ENCODE measurements at places on chromosomes 16 and 17.

DNA sequence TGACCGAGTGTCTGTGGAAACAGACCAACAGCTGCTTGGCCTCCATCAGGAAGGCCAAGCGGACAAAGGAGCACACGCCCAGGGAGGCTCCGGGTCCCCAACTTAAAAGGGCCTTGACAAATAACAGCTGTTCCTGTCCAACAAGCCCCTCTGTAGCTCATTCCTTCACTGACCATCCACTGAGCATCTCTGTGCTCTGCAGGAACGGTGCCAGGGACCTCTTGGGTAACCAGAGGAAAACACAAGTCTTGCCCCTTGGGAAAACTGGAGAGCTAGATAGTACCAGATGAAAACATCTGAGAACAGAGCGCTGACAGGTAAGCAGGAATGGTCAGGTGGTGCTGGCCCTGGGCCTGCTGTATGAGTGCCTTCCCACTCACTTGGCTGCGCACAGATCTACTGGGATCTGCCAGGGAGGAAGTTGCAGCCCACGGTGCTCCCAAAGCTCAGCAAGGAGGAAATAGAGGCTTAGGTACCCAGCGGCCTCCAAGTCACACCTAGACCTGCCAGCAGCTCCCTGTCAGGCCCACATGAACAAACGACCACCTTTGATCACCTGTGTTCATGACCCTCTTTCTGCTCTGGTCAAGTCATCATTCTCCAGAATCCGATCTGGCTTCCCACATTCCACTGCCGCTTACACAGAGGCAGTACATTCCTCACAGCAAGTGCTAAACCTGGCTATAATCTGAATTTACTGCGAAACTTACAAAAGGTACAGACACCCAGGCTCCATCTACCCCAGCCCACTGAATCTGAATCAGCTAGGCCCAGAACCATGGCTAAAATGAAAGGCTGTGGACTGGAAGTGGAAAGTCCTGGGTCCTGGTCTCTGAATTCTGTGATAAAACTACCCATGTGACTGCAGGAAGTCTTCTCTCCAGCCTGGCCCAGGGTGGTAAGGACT is 12.5 kb downstream of the DCAKD start:
- no peak for DNase-seq

GRCh38 chr17:26809033-26809432 is 484.9 kb upstream of the WSB1 start:
- no peak for DNase-seq

DNA sequence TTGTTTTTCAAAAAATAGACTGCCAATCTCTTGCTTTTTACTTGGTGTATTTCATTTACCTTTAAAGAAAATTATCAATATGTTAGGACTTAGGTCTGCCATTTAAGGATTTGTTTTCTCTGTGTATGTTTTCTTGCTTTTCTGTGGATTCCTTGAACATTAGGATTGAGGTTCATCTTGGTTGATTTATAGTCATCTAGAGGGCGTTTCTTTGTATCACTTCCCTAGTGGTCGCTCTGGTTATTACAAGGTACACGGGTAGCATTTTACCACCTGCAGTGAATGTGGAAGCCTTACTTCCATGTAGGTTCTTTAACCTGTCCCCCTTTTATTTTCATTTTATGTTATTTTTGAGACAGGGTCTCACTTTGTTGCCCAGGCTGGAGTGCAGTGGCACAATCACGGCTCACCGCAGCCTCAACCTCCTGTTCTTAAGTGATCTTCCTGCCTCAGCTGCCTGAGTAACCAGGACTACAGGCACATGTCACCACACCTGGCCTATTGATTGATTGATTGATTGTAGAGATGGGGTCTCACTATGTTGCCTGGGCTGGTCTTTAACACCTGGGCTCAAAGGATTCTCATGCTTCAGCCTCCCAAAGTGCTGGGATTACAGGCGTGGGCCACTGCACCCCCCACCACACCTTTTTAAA is 35.2 kb upstream of the CBX4 start:
- no peak for DNase-seq

DNA sequence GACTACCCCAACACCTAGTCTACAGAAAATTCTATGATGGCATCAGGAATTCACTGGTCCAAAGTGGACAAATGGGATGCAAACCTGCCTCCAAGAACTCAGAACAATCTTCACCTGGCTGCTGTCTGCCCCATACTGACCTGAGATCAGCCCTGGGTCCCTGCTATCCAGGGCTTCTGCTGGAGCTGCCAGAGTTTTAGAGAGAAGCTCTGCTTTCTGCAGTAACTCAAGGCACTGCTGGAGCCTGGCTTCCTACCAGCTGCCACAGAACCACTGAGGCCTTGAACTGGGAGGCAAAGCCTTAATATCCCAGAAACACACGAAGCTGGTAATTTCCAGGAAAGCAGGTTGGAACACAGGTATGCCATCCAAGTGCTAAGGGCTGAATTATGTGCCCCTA is 7.5 kb downstream of the TMEM170A start:
- DNase-seq, result no peak

DNA sequence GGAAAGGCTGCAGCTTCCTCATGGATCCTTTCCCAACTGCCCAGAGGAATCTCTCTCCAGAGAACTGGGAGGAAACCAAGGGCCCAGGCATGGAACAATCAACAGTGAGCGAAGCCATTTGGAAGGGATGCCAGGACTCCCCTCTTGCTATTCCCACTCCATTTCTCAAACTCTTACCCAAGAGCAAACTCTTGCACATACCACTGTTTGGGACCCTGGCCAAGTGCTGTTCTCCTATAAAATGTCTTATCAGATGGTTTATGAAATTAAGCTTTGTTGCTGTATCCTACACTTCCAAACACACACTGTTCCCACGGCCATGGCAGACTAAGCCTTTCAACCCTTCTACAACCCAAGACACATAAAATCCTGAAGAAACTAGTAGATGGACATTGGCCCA is 48.3 kb upstream of the AXIN2 start:
- DNase-seq, result no peak

- peak; percentile 25 for DNase-seq
Observed at GRCh38 chr17:3012926-3013581, 50.4 kb downstream of the OR1D5 start.

DNA sequence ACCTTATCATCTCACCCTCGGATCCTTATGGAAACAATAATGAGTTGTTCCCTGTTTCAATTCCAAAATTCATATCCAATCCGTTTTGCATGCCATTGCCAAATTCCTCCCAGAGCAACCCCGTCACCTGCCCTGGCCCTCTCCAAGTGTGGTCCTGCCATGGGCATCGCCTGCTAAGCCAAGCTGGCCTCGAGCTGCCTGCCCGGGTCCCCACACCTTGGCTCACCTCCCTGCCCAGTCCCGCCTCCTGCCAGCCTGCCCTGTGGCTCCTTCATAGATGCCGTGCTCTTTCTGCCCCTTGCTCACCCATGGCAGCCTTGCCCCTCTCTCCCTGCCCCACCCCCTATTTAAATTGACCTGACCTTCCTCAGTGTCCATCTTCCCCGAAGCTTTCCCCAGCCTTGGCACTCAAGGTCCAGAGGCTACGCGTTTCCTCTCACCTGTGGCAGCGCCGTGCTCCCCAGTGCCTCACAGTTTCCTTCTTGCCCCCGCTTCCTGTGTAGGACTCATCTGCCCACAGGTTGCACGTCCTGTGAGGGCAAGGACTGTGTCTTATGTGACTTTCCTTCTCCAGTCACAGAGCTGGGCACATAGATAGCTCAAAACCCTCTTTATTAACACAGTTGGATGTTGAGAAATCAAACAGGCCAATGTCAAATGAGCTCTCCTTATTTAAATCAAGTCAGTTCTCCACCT is 12.7 kb downstream of the MAPT start:
- DNase-seq, result no peak

DNA sequence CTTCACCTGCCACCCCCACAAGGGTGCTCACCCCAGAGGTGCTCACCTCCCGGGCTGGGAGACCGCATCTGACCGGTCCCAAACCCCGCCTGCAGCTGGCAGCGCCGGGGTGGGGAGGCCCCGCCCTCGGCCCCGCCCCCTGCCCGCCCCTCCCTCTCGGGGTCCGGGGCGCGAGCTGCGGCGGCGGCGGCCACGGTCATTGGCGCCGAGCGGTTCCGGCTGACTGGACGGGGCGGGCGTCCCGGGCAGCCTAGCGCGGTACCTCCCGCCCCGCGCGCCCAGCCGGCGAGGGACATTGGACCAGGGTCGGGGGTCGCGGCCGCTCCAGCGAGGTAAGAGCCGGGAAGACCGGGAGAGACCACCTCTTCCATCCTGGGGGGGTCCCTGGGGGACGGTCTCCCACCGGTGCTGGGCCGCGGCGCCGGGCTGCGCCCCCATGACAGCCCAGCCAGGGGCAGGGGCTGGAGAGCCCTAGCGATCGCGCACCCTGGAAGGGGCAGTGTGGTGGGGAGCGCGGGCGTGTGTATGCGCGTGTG is at the start of gene CACNG5:
CACNG5 (plus strand) TSS at position 199 of the 536 bp plus-strand sequence. CDS start 42,216 bp downstream, outside the sequence.
- DNase-seq, result no peak

DNA sequence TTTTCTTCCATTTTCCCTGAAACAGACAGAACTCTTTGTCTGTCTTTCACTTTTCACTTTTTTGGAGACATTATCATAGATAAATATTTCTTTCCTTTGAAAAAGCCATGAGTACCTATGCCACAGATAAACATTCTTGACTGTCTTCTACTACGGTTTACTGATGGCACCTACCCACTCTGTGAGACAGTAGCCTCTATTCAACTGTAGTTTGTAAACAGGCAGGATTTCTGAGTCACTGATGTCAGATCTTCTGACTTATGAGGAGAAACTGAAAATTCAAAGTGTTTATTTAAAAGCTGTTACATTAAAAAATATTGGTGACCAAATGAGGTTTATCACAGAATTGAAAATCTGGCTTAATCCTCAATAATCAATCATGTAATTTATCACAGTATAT is 658.4 kb downstream of the TOX3 start:
- no peak for DNase-seq

DNA sequence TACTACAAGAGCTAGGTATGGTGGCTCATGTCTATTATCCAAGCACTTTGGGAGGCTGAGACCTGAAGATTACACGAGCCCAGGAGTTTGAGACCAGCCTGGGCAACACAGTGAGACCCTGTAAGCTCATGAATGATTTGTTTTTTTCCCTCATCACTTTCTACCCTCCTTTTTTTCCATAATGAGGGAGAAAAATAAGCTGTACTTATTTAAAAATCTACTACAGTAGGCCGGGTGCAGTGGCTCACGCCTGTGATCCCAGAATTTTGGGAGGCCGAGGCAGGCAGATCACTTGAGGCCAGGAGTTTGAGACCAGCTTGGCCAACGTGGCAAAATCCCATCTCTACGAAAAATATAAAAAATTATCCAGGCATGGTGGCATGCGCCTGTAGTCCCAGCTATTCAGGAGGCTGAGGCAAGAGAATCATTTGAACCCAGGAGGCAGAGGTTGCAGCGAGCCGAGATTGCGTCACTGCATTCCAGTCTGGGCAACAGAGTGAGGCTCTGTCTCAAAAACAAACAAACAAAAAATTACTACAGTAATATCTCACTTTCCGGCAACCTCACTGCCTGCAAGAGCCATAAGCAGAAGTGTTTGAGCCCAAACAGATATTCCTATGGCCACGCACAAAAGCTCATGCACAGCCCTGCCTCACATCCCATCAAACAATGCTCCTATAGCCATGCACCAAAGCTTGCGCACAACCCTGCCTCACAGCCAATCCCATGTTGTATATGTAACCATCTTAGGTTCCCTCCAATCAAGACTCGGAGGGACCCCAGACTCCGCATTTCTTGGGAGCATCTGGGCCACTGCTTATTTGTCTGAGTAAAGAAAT is 37.4 kb downstream of the TK2 start:
- no peak for DNase-seq

GRCh38 chr16:81627024-81627423 is 152.1 kb upstream of the PLCG2 start:
- DNase-seq, result no peak

DNA sequence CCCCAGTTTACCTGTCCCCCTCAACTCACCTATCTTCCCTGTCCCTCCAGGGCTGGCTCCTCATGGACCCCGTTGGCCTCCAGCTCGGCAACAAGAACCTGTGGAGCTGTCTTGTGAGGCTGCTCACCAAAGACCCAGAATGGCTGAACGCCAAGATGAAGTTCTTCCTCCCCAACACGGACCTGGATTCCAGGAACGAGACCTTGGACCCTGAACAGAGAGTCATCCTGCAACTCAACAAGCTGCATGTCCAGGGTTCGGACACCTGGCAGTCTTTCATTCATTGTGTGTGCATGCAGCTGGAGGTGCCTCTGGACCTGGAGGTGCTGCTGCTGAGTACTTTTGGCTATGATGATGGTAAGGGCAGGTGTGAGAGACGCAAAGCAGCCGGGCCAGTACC is 31.3 kb downstream of the NLRC5 start:
- no peak for DNase-seq

- DNase-seq, result no peak
Observed at GRCh38 chr17:44390250-44390870, 911 bp upstream of the ITGA2B start.

- no peak for DNase-seq
Observed at GRCh38 chr17:14417336-14417735, 116.5 kb downstream of the HS3ST3B1 start.

DNA sequence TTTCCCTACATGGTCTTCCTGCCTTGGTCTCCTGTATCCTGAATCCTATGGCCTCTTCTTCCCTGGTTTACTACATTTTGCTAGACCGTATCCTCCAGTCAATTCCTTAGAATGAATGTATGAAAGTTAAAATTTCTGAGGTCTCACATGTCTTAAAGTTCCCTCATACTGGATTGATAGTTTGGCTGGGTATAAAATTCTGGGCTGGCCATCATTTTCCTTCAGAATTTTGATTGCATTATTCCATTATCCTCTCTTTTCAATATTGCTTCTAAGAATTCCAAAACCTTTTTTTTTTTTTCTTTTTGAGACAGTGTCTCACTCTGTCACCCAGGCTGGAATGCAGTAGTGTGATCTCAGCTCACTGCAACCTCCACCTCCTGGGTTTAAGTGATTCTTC is 10.8 kb downstream of the NOD2 start:
- no peak for DNase-seq

- DNase-seq, result no peak
Observed at GRCh38 chr17:61064087-61064951, 335.3 kb upstream of the TBX2 start.

GRCh38 chr16:86649875-86650274 is 71.5 kb downstream of the FOXL1 start:
- DNase-seq, result no peak

- DNase-seq, result no peak
Observed at GRCh38 chr16:4176906-4177417, 60.7 kb upstream of the ADCY9 start.
